ENCODE measurements at places on chromosomes 11 and 22. TPM values are rescaled to one million over a fixed set of nuclear protein-coding genes. Genes with fewer than 3 reads are reported as not detected.

Gene THOC5
- 46.7 TPM for total RNA-seq

GRCh38 chr11:27858866-27859265 is 158.6 kb upstream of the BDNF start:
- DNase-seq: no peak

DNA sequence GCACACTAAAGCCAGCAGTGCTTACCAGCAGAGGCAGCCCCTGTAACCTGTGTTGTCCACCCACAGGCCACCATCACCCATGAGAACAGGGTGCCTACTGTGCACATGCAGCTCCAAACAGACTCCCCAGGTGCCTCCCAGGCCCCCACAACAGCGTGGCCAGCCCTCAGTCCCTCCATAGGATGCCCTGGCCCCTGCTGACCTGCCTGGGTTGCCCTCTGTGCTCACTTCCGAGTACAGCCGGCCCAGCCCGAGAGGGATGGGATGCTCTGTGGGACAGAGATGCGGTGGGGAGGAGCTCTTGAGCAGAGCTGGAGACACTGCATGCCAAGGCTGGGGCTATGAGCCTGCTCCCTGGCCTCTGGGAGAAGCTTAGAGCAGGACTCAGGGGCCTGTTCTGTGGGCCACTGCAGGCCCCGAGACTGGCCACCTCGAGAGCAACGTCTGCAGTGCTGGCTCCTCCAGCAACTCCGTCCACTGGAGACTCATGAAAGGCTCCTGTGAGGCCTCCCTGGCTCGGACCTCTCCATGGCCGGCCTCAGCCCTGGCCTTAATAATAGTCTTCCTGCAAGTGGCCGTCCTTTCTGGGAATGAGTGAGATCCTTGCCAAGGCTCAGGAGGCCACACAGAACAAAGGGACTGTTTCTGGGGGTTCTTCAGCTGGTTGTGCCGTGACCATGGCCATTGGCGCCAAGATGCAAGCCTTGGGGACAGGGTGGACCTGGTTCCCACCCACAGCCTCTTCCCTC is 27.0 kb downstream of the FADS2 start:
- no peak for DNase-seq

- no peak for DNase-seq
These were observed 221.1 kb downstream of the OPCML start for GRCh38 chr11:133311230-133311629.

Gene EHF
- 0.24 TPM for total RNA-seq

GRCh38 chr11:28794405-28794804 is 686.2 kb downstream of the METTL15 start:
- DNase-seq: no peak

DNA sequence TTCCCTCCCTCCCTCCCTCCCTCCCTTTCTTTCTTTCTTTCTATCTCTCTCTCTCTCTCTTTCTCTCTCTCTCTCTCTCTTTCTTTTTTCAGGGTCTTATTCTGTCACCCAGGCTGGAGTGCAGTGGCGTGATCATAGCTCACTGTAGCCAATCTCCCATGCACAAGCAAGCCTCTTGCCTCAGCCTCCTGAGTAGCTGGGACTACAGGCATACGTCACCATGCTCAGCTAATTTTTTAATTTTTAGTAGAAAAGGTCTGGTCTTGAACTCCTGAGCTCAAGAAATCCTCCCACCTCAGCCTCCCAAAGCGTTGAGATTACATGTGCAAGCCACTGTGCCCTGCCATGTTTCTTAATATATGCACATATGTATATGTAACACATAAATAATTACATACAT is 19.0 kb downstream of the TSKU start:
- DNase-seq: no peak

Gene NXPE1
- total RNA-seq: not detected

Gene PLAAT5
- not detected for total RNA-seq

GRCh38 chr22:17368554-17369438 is 464 bp upstream of the CECR2 start:
- DNase-seq: no peak

DNA sequence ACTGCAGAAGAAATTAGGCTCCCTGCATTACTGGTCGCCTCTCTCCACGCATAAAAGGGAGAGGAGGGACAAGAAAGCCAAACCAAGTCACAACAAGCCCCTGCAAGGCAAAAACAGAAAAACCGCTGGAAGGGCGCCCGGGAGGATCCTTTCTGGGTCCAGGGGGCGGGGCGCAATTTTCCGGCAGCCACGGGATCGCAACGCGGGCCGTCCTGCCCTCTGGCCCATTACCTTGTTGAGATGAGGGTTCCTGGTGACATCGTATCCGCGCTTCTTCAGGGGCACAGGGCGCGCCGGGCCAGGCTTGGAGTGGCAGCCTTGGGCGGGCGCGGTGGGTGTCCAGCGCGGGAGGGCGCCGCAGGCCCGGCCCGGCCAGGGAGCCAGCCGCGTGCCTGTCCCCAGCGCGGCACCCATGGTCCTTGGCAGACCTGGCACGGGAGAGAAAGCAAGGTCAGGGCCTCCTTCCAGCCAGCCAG is 847 bp downstream of the ME3 start:
- no peak for DNase-seq

GRCh38 chr11:132541794-132542193 is 990.5 kb downstream of the OPCML start:
- no peak for DNase-seq

DNA sequence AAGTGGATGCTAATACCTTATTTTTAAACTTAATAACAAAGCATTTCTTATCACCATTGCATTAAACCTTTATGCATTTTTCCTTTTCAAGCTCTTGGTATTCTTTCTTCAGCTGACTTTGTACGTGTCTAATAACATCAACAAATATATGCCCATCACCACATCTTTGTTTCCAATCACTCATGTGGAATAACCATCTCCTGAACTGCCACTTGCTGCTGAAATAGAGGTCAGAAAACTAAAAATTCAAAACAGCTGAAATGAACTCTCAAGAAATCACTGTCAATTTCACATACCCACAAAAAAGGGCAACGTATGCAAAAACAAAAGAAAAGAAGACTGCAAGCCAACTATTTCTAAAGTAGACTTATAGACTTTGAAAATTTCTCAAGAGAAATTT is 7.4 kb downstream of the MSANTD4 start:
- DNase-seq: no peak

GRCh38 chr11:100789500-100789899 is 102.4 kb downstream of the ARHGAP42 start:
- DNase-seq: peak; percentile 12

Gene ALX4
- total RNA-seq: not detected

DNA sequence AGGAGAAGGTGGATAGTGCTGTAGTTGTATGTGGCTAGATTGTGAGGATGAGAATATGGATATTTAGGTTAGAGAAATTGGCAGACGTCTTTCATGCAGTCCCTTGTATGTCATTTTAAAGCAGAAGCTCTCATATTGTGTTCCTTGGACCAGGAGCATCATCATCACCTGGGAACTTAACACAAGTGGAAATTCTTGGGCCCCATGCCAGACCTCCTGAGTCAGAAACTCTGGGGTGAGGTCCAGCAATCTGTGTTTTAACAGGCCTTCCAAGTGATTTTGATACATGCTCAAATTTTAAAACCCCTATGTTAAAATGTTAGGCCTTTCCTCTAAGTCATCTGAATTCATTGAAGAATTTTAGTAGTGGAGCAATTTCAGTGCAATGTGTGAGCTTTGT is 34.8 kb downstream of the JHY start:
- no peak for DNase-seq

Gene EMID1
- 0.82 TPM for total RNA-seq

GRCh38 chr11:13775471-13775870 is 107.0 kb downstream of the FAR1 start:
- no peak for DNase-seq

Gene TMPRSS6
- total RNA-seq: 4.2 TPM

GRCh38 chr22:46303347-46303965 is 6.8 kb downstream of the GTSE1 start:
- no peak for DNase-seq

Gene APOL5
- total RNA-seq: not detected

Gene OR52A1
- total RNA-seq: not detected

- peak; percentile 8 for DNase-seq
These were observed 1.1 kb upstream of the OR52N2 start for GRCh38 chr11:5807580-5807979.

DNA sequence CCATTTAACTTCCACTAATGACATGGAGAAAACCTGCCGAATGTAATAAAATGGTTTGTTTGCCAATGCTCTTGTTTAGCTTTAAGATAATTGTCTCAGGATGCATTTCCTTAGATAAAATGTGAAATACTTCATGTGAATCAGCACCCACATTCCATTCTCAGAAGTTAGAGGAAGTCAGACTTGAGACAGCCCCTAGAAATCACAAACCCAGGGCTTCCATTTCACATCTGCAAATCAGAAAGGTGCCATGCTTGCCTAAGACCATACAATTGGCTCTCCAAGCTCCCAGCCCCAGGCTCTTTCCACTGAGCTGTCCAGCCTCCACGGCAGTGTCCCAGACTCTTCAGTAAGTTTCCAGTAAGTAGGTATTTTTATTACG is 35.6 kb upstream of the ADORA2A start:
- no peak for DNase-seq

Gene APOBEC3H
- total RNA-seq: 0.31 TPM

Gene TEX54
- not detected for total RNA-seq

GRCh38 chr22:21725956-21726649 is 9.5 kb downstream of the YPEL1 start:
- no peak for DNase-seq

DNA sequence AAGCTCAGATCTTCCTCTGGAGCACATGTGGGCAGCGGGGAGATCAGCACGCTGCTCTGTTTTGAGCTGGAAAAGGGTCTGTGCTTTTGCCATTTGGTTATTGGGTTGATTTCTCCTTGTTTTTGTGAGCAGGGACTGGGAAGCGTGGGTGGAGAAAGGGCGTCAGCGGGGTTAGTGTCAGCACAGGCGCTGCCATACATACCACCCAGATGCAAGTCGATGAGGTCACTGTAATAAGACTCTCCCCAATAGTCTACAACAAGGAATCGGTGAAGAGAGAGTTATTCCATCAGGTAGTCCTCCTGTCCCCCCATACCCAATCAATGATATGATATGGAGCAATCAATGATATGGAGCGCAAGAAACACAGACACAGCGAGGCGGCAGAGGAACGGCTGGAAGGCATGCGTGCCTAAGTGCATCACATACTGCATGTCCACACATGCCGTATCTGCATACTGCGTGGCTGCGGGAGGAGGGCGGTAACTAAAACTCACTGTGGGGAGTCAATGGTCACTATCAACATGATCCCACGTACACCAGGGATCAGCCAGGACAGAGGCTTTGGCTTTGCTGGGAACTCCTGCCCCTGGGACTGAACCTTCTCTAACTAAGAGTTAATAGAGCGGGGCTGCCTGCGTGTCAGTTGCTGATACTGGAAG is 29.5 kb upstream of the BID start:
- DNase-seq: no peak

GRCh38 chr22:50001388-50002231 is 11.0 kb downstream of the IL17REL start:
- DNase-seq: no peak

DNA sequence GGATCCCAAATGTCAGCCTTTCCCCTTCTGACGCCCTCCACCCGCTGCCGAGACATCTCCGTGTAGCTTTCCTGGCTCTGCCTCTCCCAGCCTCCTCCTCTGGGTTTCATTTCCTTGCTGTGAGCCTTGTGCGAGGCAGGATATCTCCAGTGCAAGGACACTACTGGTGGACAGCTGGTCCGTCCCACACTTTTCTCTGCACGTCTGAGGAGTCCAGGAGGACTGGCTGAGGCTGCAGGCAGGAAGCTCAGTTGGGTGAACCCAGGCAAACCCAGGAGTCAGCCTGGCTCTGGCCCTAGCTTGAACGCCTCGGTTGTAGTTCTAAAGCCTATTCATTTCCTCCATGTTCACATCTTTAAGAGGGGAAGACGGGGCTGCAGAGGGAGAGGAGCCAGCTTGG is 145.5 kb downstream of the ST3GAL4 start:
- DNase-seq: no peak

DNA sequence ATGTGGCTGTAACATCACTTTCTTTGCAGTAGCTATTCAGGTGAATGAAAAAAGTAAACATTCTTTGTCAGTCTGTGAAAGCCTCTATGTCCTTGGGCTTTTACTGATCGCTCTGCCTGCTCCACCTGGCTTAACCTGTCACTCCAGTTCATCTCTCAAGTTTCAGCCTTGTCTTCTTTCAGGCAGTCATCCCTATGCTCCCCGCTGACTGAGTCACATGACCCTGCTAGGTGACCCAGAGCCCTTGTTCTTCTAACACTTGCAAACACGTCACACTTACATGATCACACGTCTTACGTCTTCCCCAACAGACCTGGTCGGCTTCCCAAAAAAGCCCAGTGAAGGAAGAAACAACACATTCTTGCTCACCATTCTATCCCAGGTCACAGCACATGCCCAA is 499.3 kb upstream of the TENM4 start:
- DNase-seq: no peak

- peak; percentile 66 for DNase-seq
These were observed 19.9 kb downstream of the CARS1 start for GRCh38 chr11:3037040-3037944.

DNA sequence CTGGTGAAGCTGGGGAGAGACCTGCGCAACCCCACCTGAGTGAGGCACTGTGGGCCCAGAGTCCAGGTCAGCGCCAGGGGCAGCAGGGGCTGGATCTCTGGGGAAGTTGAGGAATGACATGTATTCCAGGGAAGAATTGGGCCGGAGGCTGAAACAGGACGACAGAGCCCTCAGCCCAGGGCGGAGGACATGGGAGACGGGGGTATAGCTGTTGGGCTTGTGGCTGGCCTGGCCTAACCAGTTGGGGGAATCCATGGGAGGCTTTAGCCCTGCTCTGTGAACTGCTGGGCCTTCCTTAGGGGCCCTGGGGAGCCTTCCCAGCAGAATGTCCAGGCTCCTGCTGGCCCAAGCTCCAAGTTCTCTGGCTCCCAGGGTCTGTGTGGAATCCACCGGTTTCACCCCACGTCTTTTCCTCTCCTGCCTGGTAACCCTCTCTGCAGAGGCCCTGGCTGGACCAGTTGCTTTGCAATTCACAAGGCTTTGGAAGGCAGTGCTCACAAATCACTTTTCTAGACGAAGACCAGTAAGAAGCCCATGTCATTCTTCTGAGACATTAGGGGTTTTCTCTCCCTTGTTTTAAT is 50.4 kb upstream of the KCNQ1OT1 start:
- DNase-seq: no peak

Gene TMEM86A
- 0.07 TPM for total RNA-seq

Gene TTLL1
- total RNA-seq: 1.6 TPM

DNA sequence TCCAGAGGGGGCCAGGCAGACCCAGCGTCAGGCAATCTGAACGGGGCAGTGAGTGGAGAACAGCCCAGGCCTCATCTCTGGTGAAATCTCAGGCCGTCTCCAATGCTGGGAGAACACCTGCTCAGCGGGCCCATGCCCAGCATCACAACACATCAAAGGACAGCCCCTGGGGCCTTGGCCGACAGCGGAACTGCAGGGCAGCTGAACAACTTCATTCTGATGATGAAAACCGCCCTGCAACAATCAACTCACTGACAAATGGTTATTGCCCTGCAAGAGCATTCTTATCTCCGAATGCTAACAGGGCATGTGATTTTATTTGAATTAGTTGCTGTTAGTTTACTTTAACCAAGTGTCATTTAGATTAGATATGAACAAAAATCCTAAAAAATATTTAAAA is 14.6 kb downstream of the CELSR1 start:
- DNase-seq: no peak

Gene MRGPRE
- not detected for total RNA-seq

Gene CCDC87
- total RNA-seq: 0.42 TPM

Gene UPK2
- not detected for total RNA-seq

- no peak for DNase-seq
These were observed 462.4 kb upstream of the LRRC4C start for GRCh38 chr11:41921746-41922390.

Gene MMP12
- not detected for total RNA-seq

Data from HepG2 (cell line).